ENCODE measurements at places on chromosomes 2 and 18.

DNA sequence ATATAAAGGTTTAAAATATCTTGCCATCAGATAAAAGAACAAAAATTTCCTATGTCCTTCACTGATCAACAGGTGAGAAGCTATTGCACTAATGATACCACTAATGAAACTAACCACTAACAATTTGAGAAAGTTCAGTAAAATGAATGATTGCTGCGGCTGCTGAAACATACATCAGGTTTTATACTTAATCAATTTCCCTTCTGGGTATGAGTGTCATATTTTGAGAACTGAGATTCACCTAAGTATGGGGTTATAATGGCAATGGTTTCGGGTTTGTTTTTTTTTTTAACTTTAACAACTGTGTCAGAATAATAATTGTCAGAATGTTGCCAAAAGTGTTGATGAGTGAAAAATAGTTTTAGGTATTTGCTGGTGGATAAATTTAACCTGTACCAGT lies 151.3 kb upstream of the SLC39A10 start:
- no peak for DNase-seq

GRCh38 chr18:3410273-3410672 lies 39.7 kb upstream of the TGIF1 start:
- DNase-seq: no peak

- no peak for DNase-seq
Measured at GRCh38 chr18:63007231-63007630, 291.9 kb downstream of the PHLPP1 start.

DNA sequence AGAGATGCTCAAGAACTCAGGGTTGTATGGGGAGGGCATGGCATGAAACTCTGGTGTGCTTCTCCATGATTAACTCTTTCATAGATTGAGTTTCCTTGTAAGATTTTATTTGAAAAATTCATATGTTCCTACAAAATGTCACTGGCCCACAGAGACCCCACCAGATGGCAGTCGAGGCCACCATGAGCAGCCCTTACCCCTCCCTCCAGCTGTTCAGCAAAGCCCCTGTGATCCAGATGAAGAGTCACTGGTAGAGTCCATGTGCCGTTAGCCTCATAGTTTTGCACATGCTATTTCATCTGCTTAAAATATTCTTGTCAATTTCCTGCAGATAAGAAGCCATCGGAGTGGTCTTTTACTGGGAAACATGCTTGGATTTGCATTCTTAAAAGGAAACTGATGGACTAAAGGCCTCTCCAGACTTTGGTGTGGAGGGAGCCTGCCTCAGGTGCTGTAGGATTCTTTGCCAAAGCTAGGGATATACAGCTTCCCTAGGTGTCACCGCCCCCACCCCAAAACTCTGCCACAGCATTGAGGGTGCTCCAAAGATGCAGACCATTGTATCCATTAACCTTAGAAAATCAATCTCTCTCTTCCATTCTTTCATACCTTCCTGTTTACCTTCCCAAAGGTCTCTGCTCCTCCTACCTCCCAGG lies 18.8 kb downstream of the ZNF385B start:
- no peak for DNase-seq
